ENCODE measurements at places on chromosomes 12 and 14.

- DNase-seq, result no peak
Observed at GRCh38 chr12:93571925-93572711, at the start of gene SOCS2. SOCS2 (plus strand) TSS chr12:93572675; CDS start chr12:93572898, 223 bp downstream.

- DNase-seq, result no peak
Observed at GRCh38 chr14:23694949-23695663, 58.9 kb downstream of the DHRS2 start.

- no peak for DNase-seq
Observed at GRCh38 chr12:124169577-124170284, 125.2 kb upstream of the RFLNA start.

GRCh38 chr12:21992823-21993222, 51.6 kb upstream of the ABCC9 start:
- no peak for DNase-seq

GRCh38 chr14:77284066-77284465, 13.1 kb upstream of the NGB start:
- no peak for DNase-seq

DNA sequence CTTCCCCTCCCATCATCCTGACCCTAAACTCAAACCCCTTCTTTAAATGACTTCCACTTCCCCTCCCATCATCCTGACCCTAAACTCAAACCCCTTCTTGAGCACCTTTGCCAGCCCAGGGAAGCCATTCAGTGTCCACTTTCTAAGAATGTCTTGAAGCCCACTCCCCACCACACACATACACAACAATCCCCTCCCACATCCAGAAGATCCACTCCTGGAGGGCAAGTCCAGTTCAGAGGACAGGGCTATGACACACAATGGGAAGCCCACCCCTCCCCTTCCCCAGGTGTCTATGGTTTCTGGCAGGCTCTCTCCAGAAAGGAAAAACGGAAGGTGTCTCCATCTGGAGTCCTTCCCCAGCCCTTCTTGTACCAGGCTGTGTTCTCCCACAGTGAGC, 117.1 kb downstream of the KCNA5 start:
- DNase-seq, result no peak

GRCh38 chr14:97924922-97925613, 1127.9 kb downstream of the VRK1 start:
- no peak for DNase-seq

GRCh38 chr12:47359310-47360092, 279.7 kb upstream of the AMIGO2 start:
- DNase-seq, result no peak

DNA sequence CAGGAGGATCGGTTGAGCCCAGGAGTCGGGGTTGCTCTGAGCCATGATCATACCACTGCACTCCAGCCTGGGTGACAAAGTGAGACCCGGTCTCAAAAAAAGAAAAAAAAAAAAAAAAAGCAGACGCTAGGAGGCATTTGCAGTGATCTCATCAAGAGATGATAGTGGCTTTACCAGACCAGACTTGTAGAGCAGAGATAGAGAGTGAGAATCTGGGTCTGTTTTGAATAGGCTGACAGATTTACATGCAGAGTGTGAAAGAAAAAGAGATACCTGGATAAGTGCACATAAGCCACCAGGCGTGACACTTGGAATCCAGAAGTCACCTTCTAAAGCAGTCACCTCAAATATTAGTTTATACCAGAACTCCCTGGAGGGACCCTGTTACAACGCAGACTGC, 21.1 kb upstream of the FLRT2 start:
- DNase-seq, result no peak

DNA sequence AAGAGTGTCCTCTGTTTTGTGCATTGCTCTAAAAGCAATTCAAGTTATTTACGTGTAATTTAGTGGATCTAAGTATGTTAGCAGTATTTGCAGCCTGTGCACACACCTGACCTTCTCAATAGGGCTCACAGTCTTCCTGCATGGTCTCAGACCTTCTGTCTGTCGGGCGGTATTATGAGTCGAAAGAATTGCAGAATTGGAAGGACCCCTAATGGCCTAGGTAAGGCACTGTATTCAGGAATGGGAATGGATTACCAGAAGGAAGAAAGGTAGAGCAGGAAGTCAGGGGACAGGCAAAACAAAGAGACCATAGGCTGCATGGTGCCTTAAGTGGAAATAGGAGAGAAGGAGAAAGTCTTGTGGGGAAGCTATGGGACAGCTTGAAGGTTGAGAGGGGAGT, 341.6 kb downstream of the VRK1 start:
- no peak for DNase-seq

- DNase-seq, result peak; percentile 41
Observed at GRCh38 chr12:108511633-108512540, 3.2 kb upstream of the FICD start.

GRCh38 chr14:28778138-28779117, 11.8 kb downstream of the FOXG1 start:
- no peak for DNase-seq

GRCh38 chr14:32254952-32255679, 52.0 kb upstream of the RNU6-8 start:
- peak; percentile 50 for DNase-seq

GRCh38 chr14:58280954-58281787, 17.2 kb upstream of the ARID4A start:
- peak; percentile 41 for DNase-seq

GRCh38 chr12:6430124-6430989, 14.4 kb upstream of the CD27 start:
- DNase-seq, result peak; percentile 33

DNA sequence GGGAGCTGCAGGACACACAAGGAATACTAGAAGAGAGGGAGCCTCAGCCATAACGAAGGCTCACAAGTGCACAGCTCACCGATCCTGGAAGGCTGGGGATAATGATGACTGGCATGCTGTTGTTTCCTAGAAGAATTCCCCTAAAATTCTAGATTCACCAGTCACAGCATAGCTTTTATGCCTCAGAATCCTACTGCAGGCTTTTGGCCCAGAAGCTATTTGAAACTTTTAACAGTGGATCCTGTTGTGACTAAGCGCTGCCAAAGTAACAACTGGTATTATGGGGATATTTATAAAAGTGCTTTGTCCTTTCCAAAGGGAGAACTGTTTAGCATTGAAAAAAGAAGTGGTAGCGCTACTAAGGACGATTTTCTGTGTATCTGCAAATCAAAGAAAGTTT, 214.1 kb upstream of the PELI2 start:
- DNase-seq, result no peak

GRCh38 chr12:70880744-70881143, 39.8 kb downstream of the PTPRR start:
- no peak for DNase-seq

DNA sequence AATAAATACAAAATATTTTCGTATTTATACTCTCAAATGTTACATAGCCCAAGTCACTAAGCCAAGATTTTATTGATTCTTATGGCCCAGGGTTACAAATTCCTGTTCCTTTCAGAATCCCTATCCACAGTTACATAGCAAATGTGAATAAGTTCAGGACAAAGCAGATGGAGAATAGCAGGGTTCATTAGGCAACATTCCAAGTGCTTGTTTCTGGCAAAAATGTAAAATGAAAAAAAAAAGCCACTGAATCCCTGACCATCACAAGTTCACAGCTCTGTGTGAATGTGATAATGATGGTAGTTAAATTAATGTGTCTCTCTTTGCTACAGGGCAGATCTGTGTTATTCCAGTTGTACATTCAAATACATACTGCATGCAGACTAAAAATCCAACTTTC, 74.6 kb downstream of the KCNC2 start:
- no peak for DNase-seq
